ENCODE measurements at places on chromosomes 11 and 22.

DNA sequence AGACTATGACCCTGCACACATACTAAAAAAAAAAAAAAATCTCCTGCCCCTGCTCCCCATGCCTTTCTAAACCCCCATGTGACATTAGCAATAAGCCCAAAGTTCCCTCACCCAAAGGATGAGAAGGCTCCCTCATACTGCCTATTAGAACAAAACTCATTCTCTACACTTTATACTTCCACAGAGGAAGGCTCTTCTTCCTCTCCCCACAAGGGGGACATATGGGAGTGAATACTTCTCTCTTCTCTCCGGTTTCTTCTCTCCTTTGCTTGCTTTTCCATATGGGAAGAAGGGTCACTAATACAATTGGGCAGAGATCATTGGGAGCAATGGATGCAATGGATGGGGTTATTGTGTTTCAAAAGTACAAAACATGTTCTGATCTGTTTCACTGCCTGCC, 3.3 kb downstream of the OR52L1 start:
- DNase-seq = no peak

GRCh38 chr11:61505640-61506155, 2.9 kb upstream of the LRRC10B start:
- no peak for DNase-seq

- no peak for DNase-seq
These were observed 17.2 kb downstream of the DCHS1 start for GRCh38 chr11:6638429-6638828.

- no peak for DNase-seq
These were observed 9.4 kb upstream of the PIM3 start for GRCh38 chr22:49951000-49951677.

- no peak for DNase-seq
These were observed 84.0 kb downstream of the NECTIN1 start for GRCh38 chr11:119645018-119645417.

- DNase-seq = no peak
These were observed at the start of gene CHRM4 for GRCh38 chr11:46391578-46392420. Gene CHRM4, minus strand, starts transcription at chr11:46391776. Its CDS starts 5,219 bp downstream, at chr11:46386557.

DNA sequence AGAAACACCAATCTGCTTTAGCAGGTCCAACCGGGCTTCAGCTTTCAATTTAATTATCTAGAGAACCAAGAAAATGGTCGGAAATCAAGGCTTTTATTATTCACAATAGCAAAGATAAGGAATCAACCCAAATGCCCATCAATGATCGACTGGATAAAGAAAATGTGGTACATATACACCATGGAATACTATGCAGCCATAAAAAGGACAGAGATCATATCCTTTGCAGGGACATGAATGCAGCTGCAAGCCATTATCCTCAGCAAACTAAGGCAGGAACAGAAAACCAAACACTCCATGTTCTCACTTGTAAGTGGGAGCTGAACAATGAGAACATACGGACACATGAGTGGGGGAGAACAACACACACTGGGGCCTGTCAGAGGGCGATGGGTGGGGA, 53.8 kb downstream of the ATG16L2 start:
- no peak for DNase-seq

GRCh38 chr11:724049-724777, 18.2 kb downstream of the EPS8L2 start:
- no peak for DNase-seq

- no peak for DNase-seq
These were observed at the start of gene PYGM for GRCh38 chr11:64759722-64760719. Gene PYGM, minus strand, starts transcription at chr11:64759974. Its CDS starts 76 bp downstream, at chr11:64759898.

- no peak for DNase-seq
These were observed 220.4 kb upstream of the RAG2 start for GRCh38 chr11:36818410-36818809.

GRCh38 chr11:107931206-107931605, 3.0 kb downstream of the RAB39A start:
- no peak for DNase-seq

DNA sequence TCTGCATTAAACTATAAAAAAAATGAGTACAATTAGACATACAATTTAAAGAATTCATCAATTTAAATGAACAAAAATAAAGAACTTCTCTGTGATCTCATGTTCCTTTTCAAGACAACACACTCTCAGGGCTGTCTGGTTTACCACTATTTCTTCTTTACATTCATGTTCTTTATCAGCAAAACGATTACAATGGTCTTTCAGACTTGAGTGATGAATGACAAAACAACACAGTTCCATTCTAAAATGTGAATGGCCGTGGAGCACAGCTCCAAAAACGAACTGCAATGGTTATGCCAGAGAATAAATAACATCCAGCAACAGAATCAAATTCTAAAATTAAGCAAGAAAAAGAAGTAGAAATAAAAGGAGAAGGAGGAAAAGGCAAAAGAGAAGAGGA, 113.1 kb downstream of the CADM1 start:
- no peak for DNase-seq

DNA sequence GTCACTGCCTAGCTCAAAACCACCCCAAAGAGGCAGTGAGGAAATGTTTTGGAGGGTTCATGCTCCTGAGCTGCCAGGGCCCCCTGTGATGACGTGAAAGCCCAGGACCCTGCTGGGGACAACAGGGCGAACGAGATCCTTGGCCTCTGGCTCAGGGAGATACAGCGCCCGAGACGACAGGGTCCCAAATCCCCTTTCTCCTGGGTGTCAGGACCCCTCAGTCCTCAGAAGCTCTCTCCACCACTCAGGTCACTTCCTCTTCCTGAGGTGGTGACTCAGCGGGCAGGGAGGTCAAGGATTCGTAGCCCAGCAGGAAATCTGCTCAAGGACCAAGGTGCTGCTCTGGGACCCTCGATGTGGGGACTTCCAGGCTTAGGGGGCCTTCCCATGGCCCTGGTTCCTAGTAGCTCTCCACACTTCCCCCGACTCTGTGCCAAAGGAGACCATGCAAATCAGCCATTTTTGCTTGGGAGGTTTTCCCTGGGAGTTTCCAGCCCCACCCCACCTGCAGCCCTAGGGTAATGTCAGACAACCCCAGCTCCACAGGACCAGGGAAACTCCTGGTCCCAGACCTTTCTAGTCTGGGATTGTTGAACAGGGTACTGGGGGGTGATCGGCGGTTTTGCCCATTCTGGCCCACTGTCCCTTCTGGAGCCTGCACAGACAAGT, 12.8 kb downstream of the BCL9L start:
- DNase-seq = no peak

DNA sequence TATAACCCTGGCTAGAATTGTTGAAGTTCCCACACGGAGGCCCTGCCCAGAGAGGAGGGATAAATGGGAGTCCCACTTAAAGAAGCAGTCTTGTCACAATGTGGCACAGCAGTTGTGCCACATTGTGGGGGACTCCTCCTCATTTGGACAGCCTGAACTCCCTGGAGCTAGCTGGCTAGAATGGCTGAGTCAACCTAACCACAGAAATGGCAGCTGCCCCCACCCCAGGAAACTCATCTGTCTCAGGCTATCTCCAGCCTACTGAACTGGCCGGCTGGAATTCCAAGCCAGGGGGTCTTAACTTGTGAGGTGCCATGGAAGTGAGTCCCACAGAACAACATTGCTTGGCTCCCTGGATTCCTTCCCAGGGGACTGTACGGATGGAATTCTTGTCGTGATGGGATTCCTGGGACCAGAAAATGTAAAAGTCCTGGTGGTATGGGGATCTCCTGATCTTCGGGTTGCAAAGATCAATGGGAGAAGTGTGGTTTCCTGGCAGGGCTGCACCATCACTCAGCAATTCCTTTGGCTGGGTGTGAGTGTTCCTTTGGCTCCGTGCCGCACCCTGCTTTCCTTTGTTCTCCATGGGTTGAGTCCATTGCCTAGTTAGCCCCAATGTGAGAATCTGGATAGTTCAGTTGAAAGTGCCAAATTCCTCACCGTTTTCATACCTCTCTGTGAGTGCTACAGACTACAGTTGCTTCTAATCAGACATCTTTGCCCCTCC, 791.2 kb upstream of the FAT3 start:
- DNase-seq = no peak

DNA sequence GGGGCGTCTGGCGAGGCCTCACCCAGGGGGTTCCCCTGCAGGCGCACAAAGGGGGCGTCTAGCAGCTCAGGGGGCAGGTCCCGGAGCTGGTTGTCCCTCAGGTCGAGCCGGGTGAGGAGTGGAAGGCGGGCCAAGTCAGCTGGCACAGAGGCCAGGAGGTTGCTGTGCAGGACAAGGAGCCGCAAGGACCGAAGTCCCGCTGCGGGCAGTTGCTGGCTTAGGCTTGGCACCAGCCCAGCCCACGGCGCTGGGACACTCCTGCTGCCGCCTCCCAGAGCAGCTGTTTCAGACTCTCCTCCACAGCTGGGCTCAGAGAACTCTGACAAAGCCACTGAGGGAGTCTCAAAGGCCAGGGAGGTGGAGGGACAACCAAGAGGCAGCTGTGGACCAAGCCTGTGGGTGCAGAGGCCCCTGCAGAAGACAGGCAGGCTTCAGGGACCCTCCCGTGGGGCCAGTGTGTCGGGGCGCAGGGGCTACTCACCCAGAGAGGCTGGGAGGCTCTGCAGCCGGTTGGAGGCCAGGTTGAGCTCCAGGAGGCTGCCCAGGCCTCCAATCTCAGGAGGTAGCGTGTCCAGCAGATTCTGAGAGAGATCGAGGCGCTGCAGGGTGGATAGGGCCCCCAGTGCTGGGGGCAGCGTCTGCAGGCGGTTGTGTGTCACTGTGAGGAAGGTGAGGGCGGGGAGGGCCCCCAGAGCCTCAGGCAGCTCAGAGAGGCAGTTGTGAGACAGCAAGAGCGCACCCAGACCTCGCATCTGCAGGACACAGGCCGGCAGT, 2.2 kb downstream of the PIDD1 start:
- DNase-seq = no peak

GRCh38 chr22:37206118-37206840, 6.0 kb downstream of the SSTR3 start:
- no peak for DNase-seq

DNA sequence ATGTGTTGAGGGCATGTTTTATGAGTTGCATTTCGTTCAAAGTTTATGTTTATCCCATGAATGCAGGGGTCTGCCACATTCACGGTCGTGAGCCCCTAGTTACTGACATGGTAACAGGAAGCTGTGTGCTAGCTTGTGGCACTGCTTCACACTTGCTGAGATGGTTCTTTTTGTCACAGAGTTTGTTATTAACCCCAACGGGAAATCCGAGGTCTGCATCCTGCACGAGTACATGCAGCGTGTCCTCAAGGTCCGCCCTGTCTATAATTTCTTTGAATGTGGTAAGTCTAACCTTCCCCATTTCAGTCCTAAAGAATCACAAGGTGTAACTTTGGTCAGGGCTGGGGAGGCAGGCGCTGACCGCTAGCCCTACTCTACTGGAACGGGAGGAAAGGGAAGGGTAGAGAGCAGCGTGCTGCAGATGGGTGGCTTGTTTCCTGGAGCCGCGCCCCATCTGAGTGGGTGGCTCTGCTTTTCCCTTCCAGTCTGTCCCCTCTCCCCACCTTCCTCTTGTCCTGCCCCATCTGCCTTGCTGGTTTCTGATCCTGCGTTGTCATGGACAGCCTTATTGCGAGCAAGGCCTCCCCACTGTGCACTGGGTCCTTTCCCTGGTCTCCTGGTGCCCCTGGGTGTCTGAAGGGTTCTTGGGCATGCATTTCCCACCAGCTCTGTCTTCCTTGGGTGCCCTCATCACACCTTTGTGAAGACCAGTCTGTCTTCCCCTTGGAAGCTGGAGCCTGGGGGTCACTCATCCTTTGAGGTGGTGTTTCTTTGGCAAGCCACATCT, 11.8 kb downstream of the DGCR8 start:
- no peak for DNase-seq

- DNase-seq = no peak
These were observed at the start of gene ADM2 for GRCh38 chr22:50481440-50482106. Gene ADM2, plus strand, starts transcription at chr22:50481543. Its CDS starts 305 bp downstream, at chr22:50481848.

GRCh38 chr11:116874251-116874650, 36.8 kb upstream of the APOA1 start:
- DNase-seq = no peak

DNA sequence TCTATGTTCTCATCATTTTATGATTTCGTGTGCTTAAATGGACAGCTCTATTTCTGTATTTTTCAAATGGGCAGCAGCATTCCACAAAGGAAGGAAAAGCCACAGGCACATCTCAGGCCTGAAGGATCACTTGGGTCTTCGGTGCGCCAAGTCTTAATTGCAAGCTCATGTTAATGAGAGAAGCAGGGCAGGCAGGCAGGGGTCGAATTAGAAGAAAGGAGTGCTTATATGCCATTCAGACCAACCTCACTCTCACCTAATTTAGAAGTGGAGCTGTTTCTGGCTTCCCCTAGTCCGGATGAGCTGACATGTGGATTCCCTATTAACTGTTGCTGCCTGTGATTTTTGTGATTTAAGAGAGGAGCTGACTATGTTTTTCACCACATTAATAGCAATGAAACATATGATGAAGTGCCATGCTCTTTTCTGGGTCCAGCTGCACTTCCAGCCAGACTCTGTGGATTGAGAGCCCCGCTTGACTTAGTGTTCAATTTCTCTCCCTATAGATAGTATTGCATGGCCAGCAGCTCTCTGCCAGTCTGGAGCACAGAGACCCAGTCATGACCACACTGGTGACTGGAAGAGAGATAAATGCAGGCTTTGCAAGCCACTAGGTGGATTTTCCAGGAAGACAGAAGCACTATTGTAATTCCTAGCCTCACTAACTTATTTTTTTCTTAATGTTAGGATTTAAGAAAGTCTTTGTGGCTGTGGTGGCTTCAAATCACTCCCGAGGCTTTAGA, 373.9 kb upstream of the FAT3 start:
- DNase-seq = no peak

GRCh38 chr22:32199341-32199740, 5.5 kb downstream of the RFPL2 start:
- no peak for DNase-seq

GRCh38 chr22:50179937-50180726, 5.6 kb upstream of the TRABD start:
- DNase-seq = no peak

DNA sequence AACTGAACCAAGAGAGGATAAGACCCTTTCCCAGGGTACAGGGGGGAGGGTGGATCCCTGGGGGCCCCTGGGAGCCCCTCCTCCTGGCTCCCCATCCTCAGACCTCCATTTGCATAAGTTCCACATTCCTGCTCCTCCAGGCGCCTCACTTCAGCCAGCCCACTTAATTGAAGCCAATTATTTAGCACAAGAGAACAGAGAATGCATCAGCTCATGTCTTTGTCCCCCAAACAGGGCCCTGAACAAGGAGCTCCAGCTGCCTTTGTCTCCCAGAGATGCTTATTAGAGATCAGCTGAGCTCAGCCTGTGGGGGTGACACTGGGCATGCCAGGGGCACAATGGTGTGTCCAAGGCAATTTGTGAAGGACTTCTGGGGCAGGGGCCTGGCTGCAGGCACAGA, 89.9 kb upstream of the PRDM11 start:
- DNase-seq = no peak

- DNase-seq = no peak
These were observed 10.1 kb downstream of the NAGA start for GRCh38 chr22:42060489-42060888.

GRCh38 chr11:27904358-27905055, 203.4 kb downstream of the KIF18A start:
- DNase-seq = no peak

GRCh38 chr11:64248578-64248977, 1.8 kb upstream of the PPP1R14B start:
- DNase-seq = no peak
